ENCODE measurements at places on chromosomes 7 and 10.

GRCh38 chr7:51620706-51621105 lies 304.1 kb upstream of the COBL start:
- no peak for DNase-seq

- DNase-seq, result no peak
These were observed 34.0 kb downstream of the PPP2R2D start for GRCh38 chr10:131934769-131935168.

DNA sequence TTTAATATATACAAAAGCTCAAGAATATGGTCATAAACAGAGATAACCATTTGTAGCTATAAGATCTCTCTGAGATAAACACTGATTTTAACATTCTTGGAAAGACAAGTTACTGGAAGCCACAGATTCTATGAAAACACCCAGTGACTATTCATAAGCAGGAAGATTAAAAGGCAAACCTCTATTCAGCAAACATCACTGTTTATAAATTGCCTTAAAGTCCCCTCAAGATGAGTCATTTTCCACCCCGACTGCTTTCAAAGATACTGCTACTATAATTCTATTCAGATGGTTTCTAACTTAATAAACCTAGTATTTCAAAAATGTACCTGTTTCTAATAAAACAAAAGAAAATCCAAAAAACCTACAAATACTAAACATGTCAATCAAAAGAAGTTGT lies 21.0 kb downstream of the TM9SF3 start:
- no peak for DNase-seq

GRCh38 chr10:31683682-31684081 lies 244.9 kb downstream of the ARHGAP12 start:
- DNase-seq, result no peak

DNA sequence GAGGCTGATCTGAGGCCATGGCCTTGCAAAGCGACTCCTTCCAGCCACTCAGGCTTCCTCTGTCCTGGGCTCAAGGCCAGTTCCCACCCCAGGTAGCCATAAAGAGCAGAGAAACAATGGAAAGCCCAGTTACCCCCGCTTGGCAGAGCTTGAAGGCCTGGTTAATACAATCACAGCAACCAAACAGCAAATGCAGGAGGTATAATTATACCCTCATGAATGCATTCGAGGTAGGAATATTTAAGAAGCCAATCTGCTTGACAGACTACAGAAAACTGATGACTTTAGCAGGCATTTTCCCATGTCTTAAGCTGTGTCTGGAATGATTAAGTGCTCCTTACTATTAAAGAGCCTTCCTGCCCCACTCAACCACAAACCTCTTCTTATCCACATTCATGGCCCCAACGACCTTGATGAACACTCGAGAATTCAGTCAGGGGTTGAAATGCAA lies 114.1 kb upstream of the MACROH2A2 start:
- DNase-seq, result no peak

- DNase-seq, result no peak
These were observed 82.2 kb upstream of the SEMA3E start for GRCh38 chr7:83731154-83731553.

DNA sequence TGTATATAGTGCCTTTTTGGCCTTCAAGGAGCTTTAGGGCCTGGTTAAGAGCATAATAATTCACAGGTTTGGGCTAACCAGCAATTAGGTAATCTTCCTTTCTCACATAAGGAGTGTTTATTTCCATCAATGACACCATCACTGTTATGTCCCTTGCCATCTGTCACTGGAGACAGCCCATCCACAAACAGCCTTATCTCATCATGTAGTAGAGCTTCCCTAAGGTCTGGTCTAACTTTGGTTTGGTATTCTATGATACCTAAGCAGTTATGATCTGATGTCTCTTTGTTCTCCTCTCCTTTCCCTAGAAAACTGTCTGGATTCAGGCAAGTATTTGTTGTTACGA lies 26.4 kb downstream of the MAPK8 start:
- no peak for DNase-seq
